ENCODE measurements at places on chromosomes 5 and 9.

DNA sequence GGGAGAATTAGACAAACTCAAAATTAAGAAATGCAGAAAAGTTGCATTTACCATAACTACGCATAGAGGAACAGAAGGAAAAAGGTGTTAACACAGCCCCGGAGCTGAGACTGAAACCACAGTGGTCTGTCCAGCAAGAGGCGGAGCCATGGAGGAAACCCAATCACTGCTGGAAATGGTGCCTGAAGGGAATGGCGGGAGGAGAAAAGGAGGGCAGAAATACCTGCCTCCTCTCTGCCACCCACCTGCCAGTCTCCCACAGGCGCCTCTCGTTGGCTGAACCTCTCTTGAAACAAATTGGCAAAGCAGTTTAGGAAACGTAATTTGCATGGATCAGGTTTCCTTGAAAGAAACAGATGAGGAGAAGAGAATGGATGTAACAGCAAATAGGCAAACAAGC, 9.7 kb upstream of the PRKACG start:
- DNase-seq: no peak

GRCh38 chr9:131585375-131585774, 40.1 kb downstream of the PRRT1B start:
- no peak for DNase-seq

GRCh38 chr9:138022756-138023393, 145.3 kb downstream of the CACNA1B start:
- DNase-seq: no peak

DNA sequence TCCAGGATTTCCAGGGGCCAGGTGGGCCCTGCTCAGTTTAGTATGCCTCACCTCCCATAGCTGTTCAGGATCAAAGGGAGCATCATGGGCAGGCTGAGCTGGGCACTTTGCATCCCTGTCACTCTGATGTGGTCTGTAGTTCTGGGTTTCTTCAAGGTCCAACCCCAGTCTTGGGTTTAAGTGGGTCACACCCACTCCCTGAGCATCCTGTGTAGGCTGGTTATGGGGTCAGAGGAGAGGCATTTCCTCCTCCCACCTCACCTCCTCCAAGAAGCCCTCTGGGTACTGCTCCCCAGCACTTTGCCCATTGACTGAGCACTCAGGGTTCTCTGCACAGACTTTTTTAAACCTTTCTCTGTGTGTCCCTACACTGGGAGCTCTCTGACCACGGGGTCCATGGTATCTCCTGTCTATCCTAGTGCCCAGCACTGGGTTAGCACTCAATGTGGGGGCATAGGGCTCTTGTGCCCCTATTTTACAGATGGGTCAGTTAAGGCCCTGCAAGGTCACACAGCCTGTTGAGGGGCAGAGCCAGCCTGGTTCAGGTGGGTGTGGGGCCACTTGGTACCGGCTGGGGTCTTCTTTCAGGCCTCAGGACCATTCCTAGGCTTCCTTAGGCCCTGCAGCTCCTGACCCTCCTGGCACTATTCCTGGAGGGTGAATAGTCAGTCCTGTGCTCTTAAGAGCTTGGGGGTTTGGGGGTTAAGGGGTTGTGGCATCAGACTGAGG, 19.0 kb downstream of the CXXC5 start:
- DNase-seq: peak; percentile 30

GRCh38 chr5:138024117-138024516, 8.8 kb downstream of the FAM13B start:
- no peak for DNase-seq

- peak; percentile 27 for DNase-seq
These were observed 22.3 kb downstream of the KLF9 start for GRCh38 chr9:70392189-70392588.

- DNase-seq: no peak
These were observed 271.5 kb downstream of the ARRDC3 start for GRCh38 chr5:91111473-91112238.

DNA sequence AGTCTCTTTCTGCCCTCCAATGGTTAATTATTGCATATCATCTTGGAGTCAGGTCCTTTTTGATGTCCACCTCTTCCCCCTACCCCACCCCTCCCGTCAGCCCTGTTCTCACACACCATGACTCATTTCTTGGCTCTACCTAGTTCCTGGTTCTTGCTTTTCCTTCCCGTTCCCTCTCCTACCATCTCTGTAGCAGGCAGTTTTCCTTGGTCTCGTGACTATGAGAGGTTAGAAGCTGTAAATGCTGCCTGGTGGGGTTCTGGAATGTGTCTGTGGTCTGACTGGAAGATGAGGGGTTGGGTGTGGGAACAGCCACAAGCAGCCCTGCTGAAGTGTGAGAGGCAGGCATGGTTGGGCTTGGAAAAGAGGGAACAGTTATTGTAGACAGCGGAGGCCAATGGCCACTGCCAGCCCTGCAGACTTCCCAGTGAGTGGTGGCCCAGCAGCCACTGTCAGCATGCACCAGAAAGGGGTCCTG, 18.2 kb downstream of the SLC22A5 start:
- no peak for DNase-seq

GRCh38 chr9:128138001-128138400, 10.5 kb upstream of the PTGES2 start:
- DNase-seq: no peak

DNA sequence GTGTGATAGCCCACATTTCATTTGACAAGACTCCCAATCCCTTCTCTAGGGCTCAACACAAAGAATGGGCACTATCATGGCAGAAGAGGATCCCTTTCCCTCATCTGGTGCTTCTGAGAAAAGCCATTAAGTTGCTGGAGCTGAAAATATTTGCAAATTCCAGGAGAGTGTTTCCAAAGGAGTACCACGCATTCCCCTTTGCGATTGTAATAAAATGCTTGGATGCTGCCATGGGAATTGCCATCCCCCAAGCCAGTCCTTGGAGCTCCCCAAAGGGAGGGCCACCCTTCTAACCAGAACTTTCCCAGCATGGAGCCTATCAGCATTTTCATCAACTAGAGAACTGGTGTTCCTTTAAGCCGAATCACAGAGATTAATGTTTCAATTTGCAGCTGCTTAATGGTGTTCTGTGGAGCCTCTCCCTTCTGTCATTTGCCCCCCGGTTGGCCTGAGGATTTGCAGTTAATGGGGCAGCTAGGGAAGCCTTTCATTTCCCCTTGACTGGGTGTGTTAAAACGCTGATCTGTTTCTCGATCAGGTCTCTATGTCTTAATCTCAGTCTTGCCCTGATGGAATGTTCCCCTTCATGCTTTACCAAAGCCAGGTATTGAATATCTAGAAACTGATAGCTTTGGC, 133.0 kb downstream of the ENC1 start:
- DNase-seq: no peak

DNA sequence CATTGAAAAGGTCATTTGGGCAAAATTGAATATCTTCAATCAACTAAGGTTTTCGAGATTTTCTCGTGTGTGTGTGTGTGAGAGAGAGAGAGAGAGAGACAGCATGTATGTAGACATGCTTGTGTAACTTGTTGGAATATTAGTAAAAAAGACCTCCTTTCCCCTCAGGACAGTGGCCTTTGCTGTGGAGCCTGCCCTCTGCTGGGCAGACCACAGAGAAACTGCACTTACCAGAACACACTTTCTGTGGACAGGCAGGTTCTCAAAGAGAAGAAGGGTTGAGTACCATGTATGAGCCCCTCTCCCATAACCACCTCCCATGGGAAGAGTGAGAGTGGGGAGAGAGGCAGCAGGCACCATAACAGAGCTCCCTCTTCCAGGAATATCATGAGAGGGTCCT, 45.6 kb downstream of the CFAP90 start:
- DNase-seq: no peak

DNA sequence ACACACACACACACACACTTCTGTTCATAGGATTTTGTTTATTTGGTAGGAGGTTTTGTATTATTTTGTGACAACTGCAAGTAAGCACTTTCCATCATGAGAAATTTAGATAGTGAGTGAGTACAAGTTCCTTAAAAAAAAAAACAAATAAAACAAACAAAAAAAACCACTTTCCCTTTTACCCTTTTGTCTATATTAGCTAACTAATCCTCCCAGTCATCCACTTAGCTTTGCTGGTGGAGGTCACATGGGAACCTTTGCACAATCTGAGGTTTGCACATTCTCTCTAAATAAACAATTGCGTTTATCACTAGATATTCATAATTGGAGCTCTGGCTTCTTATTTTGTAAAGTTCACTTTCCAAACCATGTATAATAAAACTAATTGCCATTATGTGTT, 6.8 kb downstream of the ITGA1 start:
- DNase-seq: no peak

DNA sequence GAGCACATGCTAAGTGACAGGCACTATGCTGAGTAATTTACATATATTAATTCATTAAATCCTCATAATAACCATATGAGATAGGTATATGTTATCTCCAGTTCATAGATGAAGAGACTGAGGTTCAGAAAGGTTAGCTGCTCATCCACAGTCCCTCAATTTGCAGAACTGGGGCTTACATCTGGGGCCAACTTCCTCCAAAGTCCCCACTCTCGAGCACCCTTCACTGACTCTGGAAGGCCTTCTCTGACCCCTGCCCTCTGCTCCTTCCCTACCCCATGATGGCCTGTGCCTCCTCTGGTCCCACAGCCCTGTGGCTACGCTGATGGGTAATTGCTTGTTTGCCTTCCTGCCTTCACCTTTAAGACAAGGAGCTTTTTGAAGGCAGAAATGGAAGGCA, 71.6 kb downstream of the C5orf15 start:
- DNase-seq: no peak

- no peak for DNase-seq
These were observed 656.2 kb upstream of the PTPRD start for GRCh38 chr9:11269036-11269435.

All from erythroblast (primary cell).